ENCODE measurements at places on chromosomes 5 and 9.

DNA sequence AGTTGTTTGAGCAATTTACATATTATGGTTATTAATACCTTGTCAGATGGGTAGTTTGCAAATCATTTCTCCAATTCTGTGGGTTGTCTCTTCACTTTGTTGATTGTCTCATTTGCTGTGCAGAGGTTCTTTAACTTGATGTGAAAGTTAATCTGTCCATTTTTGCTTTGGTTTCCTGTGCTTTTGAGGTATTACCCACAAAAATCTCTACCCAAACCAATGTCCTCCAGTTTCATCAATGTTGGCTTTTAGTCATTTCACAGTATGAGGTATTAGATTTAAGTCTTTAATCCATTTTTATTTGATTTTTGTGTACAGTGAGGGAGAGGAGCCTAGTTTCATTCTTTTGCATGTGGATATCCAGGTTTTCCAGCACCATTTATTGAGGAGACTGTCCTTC is 82.4 kb downstream of the MRPS30 start:
- DNase-seq: no peak

- DNase-seq: no peak
These were observed 1.7 kb upstream of the AIF1L start for GRCh38 chr9:131094622-131095021.

GRCh38 chr5:29811914-29812679 is 1381.4 kb upstream of the CDH6 start:
- no peak for DNase-seq

DNA sequence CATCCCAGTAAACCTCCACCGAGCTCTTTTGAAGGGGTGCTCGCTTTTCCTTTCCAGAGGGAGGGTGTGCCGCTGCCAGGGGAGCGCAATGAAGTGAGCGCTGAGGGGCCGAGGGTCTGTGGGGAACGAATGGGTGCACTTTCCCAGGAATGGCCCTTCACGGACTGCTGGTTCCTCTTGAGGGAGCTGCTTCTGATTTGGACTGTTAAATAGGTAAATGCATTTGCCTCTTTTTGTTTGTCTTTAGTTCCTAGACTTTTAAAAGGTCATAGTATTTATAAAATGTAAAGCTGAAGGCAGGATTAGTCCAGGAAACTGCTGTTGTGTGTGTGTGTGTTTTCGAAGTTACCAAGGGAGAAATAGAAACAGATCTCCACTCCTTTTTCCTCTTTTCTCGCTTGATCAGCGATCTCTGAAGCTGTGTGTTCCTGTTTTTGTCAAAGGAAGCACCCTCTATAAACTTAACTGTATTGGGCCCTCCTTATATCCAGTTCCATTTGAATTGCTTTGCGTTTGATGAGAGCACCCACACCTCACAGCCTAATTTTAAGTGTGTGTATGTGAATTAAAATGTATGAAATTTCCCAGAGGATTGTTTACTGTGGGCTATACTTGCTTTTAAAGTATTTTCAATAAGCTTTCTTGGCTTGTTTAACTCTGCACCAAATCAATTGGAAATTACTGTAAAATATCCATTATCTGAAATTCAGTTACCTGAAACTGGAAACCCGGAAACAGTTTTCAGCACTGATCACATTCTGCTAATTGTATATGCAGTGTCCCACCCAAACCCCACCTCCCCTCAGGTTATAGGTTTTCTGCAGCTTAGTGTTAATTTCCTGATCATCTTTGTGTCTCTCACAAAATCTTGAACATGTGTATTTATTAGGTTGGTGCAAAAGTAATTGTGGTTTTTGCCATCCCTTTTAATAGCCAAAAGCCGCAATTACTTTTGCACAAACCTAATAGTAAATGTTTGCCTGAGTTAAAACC is 966 bp downstream of the SNX2 start:
- no peak for DNase-seq

- no peak for DNase-seq
These were observed 999.8 kb downstream of the NR2F1-AS1 start for GRCh38 chr5:92581249-92581648.

DNA sequence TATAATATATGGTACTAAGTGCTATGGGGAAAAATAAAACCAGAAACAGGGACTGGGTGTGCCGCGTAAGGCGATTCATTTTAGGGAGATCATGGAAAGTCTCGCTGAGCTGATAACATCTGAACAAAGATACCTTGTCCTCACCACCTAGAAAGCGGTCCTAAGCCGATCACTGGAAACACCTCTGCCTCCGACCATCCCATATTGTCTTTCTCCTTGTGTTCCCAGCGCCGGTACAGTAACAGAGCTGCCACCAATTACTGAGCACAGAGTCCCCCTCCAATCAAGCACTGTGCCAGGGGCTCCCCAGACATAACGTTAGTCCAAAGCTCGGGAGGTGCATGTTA is 704 bp downstream of the CCDC112 start:
- DNase-seq: no peak

All from stimulated activated CD8-positive, alpha-beta memory T cell treated with anti-CD3 and anti-CD28 coated beads, Interleukin-2, amount 100 ng/mL, for 48 hours (primary cell).